Large intestine (tissue), 12 donors: ENCODE measurements at places on chromosomes 2 and 18. TPM values are rescaled to one million over a fixed set of nuclear protein-coding genes. Genes with fewer than 3 reads are reported as not detected.

The RTP5 gene
- polyA plus RNA-seq = 0.07 TPM

The KYNU gene
- polyA plus RNA-seq = 3.1 TPM

The DNMT3A gene
- 50.2 TPM for polyA plus RNA-seq

The NT5DC4 gene
- polyA plus RNA-seq = 2.6 TPM

The PLEK gene
- 8.0 TPM for polyA plus RNA-seq

The XDH gene
- polyA plus RNA-seq = 138 TPM

The ANKZF1 gene
- polyA plus RNA-seq = 65.8 TPM

The ALPI gene
- polyA plus RNA-seq = 80.6 TPM

The RAB6C gene
- 0.21 TPM for polyA plus RNA-seq

The FOXD4L1 gene
- polyA plus RNA-seq = 0.07 TPM

The FIGN gene
- polyA plus RNA-seq = 1.3 TPM

The NOP58 gene
- 81.8 TPM for polyA plus RNA-seq

The SKOR2 gene
- not detected for polyA plus RNA-seq

The NRP2 gene
- polyA plus RNA-seq = 37.2 TPM

The HNMT gene
- polyA plus RNA-seq = 71.1 TPM

The SNTG2 gene
- 0.48 TPM for polyA plus RNA-seq

The CYP27A1 gene
- 109 TPM for polyA plus RNA-seq

The CNGA3 gene
- polyA plus RNA-seq = 2.3 TPM

The SIX3 gene
- not detected for polyA plus RNA-seq

The ICOS gene
- polyA plus RNA-seq = 0.42 TPM

The AKAIN1 gene
- polyA plus RNA-seq = 0.12 TPM

The HRH4 gene
- polyA plus RNA-seq = 0.19 TPM

The HTR2B gene
- polyA plus RNA-seq = 6.7 TPM

The WDPCP gene
- polyA plus RNA-seq = 4.8 TPM

The RNMT gene
- polyA plus RNA-seq = 31.3 TPM

The ZNF396 gene
- polyA plus RNA-seq = 2.8 TPM

The CRYGC gene
- polyA plus RNA-seq = not detected

The DNAH6 gene
- polyA plus RNA-seq = 1.6 TPM

The AGXT gene
- 0.66 TPM for polyA plus RNA-seq

The ST6GAL2 gene
- polyA plus RNA-seq = 5.2 TPM

The MRPL44 gene
- 28.3 TPM for polyA plus RNA-seq

The BOK gene
- 8.8 TPM for polyA plus RNA-seq

The YIPF4 gene
- 36.8 TPM for polyA plus RNA-seq
